Iris pigment epithelial cell (primary cell): ENCODE measurements at places on chromosomes 13 and 19.

DNA sequence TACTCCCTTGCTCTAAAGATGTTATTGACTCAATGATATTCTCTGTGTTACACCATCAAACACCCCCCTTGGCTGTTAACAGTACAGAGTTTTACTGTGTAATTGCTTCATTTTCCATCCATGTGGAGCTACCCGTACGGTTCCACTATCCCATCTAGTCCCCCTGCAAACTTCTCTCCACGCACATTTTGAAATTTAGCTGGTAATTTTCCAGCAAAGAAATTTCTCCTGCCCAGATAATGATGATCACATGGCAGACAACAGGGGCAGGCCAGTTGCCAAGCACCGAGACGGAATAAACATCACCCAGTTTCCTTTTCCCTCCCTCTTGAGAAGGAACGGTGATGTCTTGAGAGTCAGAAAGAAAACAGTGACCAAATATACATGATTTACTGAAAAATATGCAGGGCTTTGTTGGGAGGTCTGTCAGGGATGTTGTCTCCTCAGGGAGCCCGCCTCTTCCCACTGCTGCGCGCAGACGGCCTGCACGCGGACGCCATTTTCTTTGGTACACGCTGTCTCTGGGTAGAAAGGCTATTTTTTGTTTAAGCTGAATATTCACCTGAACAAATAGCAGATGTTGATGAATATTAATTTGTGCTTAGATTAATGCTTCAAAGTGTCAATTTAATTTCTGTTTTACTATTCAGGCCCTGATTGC lies 109.9 kb downstream of the OLFM4 start:
- DNase-seq = peak; percentile 59

DNA sequence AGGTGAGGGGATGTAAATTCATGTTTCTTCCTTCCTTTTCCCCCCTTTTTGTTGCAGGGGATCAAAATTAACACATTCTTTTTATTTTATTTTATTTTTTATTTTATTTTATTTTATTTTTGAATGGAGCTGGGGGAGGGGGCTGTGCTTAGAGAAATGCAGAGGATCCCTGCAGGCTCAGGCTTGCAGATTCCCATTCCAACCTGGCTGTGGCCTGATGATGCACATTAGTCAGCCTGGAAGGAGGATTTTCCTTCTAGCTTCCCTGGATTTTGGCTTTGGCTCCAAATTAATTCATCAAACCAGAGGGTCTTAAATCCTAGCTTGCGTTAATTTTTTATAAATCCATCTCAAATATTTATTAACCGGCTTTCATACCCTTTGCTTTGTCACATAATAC lies 67.0 kb downstream of the FREM2 start:
- no peak for DNase-seq

DNA sequence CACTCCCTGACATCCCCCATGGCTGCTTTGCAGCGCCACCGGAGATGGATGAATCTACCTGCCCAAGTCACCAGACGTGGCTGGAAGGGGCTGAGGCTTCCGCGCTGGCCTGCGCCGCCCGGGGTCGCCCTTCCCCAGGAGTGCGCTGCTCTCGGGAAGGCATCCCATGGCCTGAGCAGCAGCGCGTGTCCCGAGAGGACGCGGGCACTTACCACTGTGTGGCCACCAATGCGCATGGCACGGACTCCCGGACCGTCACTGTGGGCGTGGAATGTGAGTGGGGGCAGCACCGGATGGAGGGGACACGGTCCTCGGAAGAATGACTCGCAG lies 4.6 kb downstream of the ICAM5 start:
- no peak for DNase-seq

GRCh38 chr13:31367410-31367809 lies 167.6 kb downstream of the B3GLCT start:
- no peak for DNase-seq

DNA sequence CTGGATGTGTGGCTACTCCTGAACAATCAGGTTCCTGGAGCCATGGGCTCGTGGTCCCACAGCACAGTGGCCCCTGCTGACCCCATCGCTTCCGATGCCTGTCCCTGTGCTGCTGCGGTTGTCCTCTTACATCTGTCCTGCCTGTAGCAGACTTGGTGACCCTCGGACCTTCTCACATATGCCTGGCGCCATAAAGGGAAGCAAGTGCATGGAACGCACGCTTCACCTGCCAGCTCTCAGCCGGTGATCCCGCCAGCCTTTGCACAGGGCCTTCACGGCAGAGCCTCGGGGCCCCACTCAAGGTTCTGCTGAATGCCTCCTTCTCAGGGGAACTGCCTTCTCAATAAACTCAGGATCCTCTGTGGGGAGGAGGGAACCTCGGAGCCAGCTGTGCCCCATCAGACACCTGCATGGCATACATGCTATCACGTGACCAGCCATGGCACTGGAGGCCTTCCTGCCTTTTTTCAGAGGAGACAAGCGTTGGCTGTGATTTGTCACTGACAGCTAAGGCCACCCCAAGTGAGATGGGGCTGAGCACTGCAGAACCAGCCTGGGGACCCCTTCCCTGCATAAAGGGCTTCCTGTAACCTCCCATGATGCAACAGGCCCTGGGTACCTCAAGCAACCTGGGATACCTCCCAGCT lies 24.3 kb downstream of the PEPD start:
- no peak for DNase-seq

- peak; percentile 46 for DNase-seq
These were observed 102.3 kb downstream of the STOML3 start for GRCh38 chr13:38888309-38888708.

DNA sequence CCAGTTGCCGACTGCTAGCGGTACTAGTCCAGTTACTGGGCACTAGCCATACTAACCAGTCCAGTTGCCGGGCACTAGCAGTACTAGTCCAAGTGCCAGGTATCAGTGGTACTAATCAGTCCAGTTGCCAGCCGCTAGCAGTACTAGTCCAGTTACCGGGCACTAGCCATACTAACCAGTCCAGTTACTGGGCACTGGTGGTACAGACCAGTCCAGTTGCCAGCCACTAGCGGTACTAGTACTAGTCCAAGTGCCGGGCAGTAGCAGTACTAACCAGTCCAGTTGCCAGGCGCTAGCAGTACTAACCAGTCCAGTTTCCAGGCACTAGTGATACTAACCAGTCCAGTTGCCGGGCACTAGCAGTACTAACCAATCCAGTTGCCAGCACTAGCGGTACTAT lies 124.1 kb upstream of the MCF2L start:
- DNase-seq = no peak

DNA sequence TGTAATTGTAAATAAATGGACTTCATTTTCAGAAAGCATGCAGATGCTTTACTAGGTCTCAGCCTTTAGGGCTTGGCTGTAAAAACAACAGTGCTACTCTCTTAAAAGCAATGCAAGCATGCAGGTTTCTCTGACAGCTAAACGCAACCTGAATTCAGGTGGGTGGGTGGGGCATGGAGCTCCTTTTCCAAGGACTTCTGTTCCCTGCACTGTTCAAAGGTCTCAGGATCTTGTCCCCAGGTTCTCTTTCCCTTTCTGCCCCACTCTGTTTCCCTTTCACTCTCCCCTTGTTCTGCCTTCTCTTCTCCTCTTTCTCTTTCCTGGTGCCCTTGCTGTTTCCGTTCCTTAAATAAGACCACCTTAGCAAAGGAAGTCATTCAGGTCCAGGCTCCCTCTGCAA lies 1527.5 kb upstream of the SLC10A2 start:
- no peak for DNase-seq

DNA sequence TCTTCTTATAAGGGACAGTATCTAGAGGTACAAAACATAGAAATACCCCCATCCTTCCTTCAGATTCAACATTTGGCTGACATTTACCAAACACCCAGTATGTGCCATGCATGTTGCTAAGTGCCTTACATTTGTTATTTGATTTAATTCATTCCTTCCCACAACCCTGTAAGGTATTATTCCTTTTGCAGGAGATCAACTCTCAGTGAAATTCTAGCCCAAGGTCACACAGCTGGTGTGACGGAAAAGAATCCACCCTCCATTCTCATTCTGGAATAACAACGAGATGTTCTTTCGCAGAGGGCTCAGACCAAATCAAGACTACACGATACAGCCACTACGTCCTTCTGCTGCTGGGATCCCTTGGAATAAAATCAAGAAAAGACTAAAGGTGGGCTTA lies 67.8 kb downstream of the C13orf42 start:
- DNase-seq = no peak

- DNase-seq = peak; percentile 70
These were observed 21.8 kb upstream of the ARGLU1 start for GRCh38 chr13:106589716-106590115.

- peak; percentile 86 for DNase-seq
These were observed 166.4 kb downstream of the DCLK1 start for GRCh38 chr13:35964863-35965180.
